H54 (cell line): ENCODE measurements at places on chromosomes 4 and X.

DNA sequence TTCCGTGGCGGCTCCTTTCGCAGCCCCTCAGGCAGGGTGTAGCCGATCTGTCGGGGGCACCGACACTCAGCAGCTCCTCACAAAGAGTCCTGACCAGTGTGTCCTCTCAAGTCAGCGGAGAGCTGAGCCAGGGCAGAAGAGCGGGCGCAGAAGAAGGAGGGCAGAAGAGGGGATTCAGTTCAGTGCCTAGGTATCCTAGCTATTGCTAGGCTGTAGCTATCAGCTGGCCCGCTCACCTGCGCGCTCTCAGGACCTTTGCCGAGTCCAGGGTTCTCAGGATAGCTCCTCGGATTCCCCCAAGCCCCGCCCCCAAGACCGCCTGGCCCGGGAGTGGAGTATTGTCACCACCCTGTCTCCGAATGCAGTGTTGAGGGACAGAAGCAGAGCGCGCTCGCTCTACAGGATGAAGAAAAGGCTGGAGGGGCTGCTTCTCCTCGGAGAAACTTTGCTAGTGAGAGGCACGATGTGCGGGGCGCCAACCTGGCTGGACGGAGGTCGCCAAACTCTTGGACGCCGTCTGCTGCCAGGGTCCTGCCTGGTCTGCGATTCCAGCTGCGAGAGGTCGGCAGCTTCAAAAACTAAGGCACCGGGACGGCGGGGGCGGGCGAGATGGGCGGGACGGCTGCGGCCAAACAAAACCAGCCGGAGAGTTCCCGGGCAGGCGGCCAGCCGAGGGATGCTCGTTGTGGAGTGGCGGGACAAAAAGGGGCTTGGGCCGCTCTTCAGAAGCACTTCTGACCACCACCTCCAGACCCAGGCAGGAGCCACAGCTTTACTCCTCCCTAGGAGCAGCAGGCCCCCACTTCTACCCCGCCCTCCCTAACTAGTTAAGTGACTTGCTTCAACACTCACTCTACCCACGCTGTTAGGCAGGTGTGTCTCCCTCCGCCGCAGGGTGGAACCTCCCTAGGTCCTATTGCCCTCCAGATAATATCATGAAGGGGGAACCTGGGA lies at the start of gene XKRX:
Gene XKRX, minus strand, starts transcription at position 258 of the 954 bp plus-strand sequence. CDS start 613 bp downstream, outside the sequence.
- peak; percentile 13 for DNase-seq

DNA sequence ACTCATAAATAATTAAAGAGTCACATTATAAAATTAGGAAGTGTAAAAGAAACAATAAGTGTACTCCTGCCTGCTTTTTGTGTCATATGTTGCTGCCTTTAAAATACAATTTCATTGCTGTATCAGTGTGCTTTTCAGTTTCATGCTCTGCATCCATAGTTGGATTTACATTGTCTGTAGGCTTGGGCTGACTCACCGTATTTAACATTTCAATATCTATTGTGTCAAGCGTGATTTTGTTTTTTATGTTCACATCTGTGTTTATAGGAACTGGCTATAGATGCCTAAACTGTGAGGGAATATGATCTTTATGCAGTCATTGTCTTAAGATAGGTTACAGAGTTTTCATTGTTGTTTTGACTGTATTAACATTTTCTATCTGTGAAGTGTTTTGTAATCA lies 18.1 kb downstream of the CCSER1 start:
- no peak for DNase-seq

- no peak for DNase-seq
Observed at GRCh38 chr4:6742989-6743388, 27.0 kb downstream of the BLOC1S4 start.

- no peak for DNase-seq
Observed at GRCh38 chr4:142686081-142686480, 160.0 kb downstream of the INPP4B start.

- no peak for DNase-seq
Observed at GRCh38 chr4:26723216-26723615, 137.4 kb upstream of the STIM2 start.

DNA sequence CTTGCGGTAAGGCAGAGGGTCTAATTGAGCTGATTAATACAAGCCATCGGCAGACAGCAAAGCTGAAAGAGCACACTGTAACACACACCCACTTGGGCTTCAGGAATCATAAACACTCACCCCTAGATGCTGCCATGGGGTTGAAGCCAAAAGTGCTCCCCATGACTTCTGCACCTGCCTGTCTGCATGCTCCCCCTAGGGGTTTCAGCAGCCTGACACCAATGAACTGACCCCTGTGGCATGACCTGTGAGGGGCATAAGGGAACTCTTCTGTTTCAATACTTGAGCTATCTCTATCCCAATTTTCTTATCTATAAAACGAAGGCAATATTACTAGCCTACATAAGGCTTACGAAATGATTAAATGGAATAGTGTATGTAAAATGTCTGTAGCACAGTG lies 23.0 kb upstream of the IL13RA2 start:
- DNase-seq: no peak

DNA sequence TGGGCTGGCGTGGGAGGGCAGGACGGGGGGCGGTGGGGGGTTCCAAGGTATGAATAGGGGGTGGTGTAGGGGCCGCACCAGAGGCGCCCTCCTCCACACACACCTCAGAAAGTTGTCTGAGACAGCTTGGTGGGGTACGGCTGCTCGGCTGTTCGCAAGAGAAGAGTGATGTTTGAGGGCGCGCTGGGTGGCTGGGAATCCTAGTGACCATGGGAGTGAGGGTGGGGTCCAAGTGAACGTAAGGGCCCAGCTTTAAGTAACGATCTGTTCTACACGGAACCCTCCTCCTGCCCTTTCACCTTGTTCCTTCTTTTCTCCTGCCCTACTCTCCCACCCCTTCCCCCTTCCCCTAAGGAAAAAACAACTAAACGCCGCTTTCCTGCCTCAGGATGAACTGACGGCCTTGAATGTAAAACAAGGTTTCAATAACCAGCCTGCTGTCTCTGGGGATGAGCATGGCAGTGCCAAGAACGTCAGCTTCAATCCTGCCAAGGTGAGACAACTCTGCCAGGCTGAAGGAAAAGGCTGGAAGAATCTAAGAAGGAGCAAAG lies 664 bp downstream of the MED12 start:
- no peak for DNase-seq

DNA sequence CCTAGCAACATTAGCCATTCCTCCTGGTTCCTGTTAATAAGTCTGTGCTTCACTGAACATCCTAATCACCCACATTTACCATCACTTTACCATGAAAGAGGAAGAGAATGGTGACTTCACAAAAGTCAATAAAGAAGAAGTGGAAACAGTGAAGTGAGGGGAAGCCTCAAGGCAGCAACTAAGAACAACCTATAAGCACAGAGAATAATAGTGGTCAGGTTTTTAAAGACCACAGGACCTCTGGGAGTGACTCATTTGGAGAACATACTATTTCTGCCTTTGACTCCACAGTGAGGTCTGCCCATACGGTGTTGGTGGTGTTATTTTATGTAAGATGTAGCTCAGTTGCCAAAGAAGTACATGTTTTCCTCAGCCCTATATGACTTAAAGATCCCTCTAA lies 86.0 kb upstream of the TET2 start:
- no peak for DNase-seq

DNA sequence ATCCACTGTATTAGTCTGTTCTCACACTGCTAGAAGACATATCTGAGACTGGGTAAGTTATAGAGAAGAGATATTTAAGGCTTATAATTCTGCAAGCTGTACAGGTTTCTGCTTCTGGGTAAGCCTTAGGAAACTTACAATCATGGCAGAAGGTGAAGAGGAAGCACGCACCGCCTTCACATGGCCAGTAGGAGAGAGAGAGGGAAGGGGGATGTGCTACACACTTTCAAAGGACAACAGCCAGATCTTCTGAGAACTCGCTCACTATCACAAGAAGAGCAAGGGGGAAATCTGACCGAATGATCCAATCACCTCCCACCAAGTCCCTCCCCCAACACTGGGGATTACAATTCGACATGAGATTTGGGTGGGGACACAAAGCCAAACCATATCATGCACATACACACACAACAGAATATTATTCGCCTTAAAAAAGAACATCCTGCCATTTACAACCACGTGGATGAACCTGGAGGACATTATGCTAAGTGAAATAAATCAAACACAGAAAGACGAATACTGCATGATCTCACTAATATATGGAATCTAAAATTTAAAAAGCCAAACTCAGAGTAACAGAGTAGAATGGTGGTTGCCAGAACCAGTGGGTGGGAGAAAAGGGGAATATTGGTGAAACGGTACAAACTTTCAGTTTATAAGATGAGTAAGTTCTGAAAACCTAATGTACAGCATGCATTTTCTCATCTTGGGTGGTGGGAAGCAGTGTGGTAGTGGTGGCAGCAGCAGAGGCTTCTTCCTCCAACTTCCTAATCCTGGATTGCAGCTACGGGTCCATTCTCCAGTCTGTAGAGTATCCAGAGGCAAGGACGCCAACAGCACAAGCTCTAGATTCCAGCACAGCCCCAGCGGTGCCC lies 12.8 kb downstream of the FRYL start:
- no peak for DNase-seq
